Stimulated activated CD8-positive, alpha-beta memory T cell treated with anti-CD3 and anti-CD28 coated beads, Interleukin-2, amount 100 ng/mL, for 1 hour (primary cell): ENCODE measurements at places on chromosomes 2 and 18.

DNA sequence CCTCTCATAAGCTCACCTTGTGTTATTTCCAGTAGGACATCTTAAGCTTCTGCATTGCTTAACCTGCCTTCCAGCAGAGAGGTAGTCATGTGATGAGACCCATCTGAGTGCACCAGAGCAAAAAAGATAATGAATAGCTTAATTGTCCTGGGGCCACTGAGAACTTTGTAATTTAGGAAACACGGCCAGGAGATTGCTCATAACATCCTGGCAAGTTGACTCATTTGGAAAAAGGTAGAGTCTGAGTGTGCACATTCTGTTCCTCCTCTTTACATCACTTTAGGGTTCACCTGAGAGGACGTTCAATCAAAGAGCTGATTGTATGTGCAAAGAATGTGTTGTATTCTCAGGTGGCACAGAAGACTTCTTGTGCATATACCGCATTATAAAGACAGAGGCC is 830.2 kb upstream of the SOX11 start:
- no peak for DNase-seq

DNA sequence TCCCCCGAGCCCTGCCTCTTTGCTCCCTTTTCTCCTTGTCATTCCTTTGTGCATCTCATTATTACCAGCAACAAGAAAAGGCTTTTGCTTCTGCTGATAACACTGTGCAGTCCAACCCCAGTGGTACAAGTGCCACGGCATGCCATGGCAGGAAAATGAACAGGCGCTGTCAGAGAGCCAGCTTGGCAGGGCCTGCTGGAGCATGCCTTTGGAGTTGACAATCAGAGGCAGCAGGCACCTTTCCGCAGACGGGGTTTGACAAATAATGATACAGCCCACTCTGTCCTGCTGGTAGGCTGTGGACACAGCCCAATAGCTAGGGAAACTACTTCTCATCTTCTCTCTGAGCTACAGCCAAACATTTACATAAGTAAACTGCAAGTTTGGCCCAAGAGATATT is 243.9 kb upstream of the LRRTM1 start:
- no peak for DNase-seq

DNA sequence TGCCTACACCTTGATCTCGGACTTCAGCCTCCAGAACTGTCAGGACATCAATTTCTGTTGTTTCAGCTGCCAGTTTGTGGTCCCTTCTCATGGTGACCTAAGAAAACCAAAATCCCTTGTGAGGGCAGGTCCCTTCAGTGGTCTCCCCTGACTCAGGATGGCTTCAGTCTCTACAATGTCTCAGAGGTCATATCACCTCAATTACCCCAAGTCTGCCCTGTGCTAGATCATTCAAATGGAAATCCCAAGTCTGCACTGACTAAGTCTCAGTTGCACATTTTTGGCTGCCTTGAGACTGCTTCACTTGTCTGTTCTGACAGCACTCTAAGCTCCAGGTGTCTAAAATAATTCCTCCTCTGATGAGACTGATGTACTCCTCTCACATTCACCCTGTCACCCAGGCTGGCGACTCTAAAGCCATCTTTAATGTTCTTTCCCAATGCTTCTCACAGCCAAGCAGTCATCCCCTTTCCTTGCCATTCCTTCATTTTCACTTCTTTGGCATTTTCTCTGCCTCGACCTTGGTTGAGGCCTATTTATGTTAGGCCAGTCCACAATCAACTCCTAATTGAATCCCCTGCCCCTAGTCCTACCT is 470.8 kb downstream of the DLGAP1 start:
- DNase-seq: no peak

GRCh38 chr2:26359886-26360473 is 13.4 kb upstream of the ADGRF3 start:
- DNase-seq: no peak

GRCh38 chr2:54864096-54864495 is 140.6 kb downstream of the EML6 start:
- DNase-seq: no peak

GRCh38 chr2:174335254-174335987 is 667 bp downstream of the SP9 start:
- DNase-seq: no peak

- no peak for DNase-seq
Measured at GRCh38 chr18:75639472-75639831, 211.9 kb upstream of the SMIM21 start.

- no peak for DNase-seq
Measured at GRCh38 chr18:35291166-35291565, 1.1 kb upstream of the ZSCAN30 start.

GRCh38 chr2:19802086-19802841 is 99.5 kb downstream of the TTC32 start:
- DNase-seq: no peak

- DNase-seq: no peak
Measured at GRCh38 chr2:225766431-225766830, 366.9 kb downstream of the NYAP2 start.

GRCh38 chr2:108270768-108271506 is 17.8 kb upstream of the SULT1C2 start:
- DNase-seq: no peak

GRCh38 chr18:59725142-59725541 is 27.9 kb upstream of the CCBE1 start:
- DNase-seq: no peak
